ENCODE measurements at places on chromosomes 16 and 17.
A peak's percentile ranks its signal among the peaks of the same experiment; 100 is the strongest.

DNA sequence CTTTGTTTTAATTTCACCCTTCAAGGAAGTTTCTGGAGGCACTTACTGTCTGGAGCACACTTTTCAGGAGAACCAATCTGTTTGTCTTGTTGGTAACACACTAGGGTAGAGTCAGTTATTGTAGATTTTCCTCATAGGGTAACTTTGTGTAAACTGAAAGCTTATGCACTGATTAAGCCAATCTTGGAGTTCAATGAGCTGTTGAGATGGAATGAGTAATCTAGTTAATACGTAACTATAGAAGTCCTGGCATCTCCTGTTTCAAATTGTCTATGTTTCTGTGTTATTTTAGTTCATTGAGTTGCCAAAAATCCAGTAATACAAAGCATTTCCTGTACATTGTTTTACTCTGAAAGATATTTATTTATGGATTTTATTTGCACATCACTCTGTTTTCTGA is 111.6 kb upstream of the HAS3 start:
- DNase-seq, result peak; percentile 41

GRCh38 chr16:50741225-50741780 is 583 bp upstream of the CYLD start:
- no peak for DNase-seq

- DNase-seq, result no peak
These were observed 5.3 kb upstream of the HS3ST6 start for GRCh38 chr16:1923299-1924034.

DNA sequence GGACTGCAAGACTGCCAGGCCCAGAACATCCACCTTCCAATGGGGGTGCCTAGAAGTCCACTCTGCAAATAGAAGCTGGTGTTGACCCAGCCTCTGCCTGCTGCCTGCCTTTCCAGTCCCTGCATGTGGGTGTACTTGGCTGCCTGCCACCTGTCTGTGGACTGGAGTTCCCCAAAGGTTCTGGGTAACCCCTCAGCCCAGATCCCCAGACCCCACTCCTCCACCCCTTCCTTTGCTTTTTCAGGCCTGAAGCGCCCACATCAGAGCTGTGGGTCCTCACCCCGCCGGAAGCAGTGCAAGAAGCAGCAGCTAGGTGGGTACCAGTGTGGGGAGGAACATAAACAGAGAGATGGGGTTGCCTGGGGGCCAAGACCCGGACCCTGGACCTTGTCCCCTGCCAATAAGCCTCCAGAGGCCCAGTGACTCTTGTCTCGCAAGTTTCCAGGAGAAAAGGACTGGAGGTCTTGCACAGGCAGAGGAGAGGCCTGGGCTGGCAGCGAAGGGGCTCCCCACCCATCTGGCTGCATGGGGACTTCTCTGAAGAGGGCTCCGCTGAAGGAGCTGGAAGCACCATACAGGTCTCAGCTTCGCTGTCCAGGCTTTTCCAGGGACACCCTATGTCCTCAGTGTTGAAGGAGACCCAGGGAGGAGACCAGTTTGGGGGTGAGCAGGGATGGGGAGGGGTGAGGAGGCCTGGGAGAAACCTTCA is 34.3 kb downstream of the NLRC5 start:
- no peak for DNase-seq

GRCh38 chr17:75635610-75636202 is 2.5 kb downstream of the SMIM5 start:
- no peak for DNase-seq

GRCh38 chr16:71569621-71570020 is 7.3 kb downstream of the TAT start:
- no peak for DNase-seq

DNA sequence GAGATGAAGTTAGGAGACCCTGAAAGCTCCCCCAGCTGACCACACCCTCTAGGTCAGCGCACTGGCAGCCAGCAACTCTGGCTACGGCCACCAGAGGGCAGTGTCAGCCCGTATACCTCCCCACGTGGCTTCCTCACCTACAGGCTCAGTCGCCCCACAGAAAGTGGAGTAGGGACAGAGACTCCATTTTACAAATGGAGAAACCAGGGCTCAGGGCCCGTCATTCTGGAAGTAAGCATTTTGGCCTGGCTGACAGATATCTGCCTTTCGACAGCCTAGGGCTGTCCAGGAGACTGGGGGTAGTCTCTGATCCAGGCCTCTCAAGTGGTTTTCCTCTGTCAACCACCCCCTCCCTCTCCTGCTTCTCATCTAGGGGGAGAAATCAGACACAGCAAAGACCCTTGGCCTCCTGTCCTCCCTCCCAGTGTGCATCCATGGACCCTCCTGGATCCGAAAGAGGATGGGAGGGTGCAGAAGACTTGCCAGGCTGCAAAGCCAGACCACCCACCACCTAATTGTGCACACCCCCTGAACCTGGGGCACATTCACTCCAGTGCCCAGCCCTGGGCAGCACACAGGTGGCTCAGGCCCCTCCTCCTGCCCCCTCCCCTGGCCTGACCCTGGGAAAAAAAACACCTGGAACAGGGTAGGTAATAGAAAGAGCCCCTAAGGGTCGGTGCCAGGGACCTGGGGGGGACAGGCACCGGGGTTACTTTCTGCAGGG is 3.8 kb upstream of the HAP1 start:
- DNase-seq, result peak; percentile 82

DNA sequence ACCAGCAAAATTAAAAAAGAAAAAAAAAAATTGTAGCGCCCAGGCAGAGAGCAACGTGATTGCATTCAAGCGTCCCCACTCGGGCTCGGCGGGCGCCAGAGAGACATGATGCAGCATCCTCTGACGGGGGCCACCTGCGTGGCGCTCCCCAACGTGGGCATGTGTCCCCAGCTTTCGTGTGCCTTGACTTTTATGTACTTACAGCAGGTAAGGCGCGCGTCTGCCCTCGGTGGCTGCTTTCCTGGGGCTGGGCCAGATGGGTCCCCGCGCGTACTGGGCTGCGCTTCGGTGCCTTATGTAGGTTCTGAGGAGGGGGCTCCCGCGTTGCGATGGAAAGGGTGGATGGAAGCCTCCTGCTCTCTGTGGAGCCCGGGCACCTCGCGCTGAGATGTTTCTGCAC is 28.4 kb upstream of the RBFOX1 start:
- DNase-seq, result no peak
